ENCODE measurements at places on chromosomes 12 and 14.

DNA sequence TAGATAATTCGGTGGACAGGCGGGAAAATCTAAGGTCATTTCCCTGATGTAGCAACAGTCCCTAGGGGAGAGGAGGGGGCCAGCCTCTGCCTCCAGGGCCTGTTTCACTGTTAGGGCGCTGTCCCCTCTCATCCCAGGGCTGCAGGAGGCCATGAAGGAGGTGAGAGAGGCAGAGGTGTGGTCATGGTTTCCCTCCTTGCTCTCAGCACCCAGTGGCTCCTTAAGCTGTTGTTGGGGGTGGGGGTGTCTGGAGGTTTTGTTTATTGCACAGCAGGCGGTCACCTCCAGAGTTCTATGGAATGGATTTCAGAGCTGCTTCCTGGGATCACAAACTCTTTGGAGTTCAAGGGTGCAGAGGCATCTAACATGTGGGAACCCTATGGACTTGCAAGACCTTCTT is 212.5 kb upstream of the RTL1 start:
- DNase-seq, result no peak

DNA sequence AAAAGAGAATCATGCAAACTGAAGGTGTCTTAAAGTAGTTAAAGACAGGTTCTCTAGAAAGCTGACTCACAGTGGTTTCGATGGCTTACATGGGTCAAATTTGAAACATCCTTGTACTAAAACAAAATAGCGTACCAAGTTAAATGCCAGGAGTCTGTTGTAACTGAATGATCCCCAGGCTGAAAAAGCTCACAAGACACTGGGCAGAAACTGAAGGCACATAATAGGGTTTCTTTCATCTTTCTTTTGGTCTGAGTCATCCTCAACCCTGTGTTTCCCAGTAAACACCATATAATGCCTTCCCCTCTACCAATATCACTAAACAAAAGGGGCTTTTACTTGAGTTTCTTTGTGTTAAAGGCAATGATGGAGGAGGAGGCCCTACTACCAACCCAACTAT is 12.8 kb downstream of the ZFYVE1 start:
- DNase-seq, result no peak

- no peak for DNase-seq
Measured at GRCh38 chr14:24362241-24362960, 5.6 kb upstream of the NFATC4 start.

DNA sequence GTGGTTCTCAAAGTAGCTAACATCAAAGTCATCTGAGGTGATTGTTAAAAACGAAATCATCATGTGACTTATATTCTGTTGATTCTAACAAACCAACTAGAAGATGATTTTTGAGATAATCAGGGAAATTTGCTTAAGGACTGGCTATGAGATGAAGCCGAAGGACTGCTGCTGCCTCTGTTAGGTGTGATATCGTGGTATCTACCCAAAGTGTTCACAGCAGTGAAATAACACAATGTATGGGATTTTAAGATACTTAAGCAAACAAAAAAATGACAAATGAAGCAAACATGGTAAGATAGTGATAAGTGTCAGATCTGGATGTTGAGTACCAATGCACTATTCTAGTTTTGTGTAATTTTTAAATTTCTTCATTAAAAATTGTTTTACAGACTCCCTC is 59.1 kb downstream of the GXYLT1 start:
- DNase-seq, result no peak

DNA sequence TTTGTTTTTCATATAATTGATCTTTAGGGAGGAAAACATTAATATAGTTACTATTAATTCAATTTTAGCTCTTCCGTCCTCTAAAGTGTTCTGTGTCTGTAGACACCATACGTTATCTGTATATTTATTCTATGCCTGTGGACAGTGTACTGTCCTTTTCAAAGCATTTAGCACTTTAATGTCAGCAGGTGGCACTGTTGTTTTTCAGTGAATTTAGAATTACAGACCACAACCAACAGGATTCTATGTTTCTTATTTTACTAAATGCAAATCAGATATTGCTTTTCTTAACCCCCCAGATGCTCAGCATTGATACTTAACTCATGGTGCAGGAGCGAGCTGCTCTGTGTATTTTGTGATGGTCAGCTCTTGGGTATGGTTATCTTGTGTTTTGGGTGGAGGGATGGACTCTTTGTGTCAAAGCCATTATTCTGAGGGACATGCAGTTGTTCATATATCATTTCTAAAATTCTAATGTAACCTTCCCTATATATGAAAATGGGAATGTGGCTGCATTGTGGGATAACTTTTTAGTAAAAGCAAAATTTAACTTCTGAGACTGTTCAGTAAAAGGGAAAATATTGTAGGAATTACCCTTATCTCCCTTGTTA is 65.2 kb downstream of the PAPOLA start:
- no peak for DNase-seq

GRCh38 chr14:72839351-72839750 is 54.5 kb downstream of the DPF3 start:
- DNase-seq, result no peak

DNA sequence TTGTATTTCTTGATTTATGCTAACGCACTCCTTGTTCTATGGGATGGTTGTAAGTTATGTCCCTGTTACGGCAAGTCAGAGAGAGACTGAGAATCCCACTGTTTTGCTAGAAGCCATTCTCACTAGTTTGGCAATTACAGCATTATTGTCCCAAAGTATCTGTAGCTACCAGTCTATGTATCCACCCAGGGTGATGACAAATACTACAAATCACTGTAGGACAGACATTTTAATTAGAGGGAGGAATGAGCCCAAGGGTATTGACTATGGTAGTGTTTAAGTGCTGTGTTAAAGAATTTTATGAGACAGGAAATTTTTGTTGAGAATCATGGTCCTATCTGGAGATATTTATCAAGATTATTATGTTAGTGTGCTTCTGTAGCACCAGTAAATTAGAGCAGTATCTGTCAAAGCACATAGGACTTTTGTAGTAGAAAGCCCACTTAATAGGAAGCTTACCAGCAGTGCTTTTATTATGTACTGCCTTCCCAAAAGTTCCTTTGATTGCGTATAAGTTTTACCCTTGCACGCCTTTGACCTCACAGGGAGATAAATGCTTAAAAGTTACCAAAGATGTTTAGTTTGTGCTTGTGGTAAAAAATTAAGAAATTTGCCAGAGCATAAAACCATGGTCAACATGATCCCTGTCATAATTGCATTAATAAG is 10.7 kb downstream of the PRKCH start:
- DNase-seq, result no peak

DNA sequence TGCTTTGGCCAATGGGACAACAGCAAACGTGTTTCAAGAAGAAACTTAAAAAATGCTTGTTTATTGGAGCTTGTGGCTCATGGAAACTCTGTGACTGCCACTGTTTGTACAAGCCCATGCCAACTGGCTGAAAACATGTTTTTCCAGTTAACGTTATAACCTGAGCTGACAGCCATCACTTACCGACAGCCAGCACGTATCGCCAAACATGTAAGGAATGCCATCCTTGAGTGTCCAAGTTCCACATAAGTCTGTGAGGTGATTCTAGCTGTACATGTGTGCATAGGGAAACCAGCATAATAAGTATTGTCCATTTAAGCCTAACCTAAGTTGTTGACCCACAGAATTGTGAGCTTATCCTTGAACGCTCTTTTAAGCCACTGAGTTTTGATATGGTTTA is 596.9 kb downstream of the TRHDE start:
- no peak for DNase-seq

DNA sequence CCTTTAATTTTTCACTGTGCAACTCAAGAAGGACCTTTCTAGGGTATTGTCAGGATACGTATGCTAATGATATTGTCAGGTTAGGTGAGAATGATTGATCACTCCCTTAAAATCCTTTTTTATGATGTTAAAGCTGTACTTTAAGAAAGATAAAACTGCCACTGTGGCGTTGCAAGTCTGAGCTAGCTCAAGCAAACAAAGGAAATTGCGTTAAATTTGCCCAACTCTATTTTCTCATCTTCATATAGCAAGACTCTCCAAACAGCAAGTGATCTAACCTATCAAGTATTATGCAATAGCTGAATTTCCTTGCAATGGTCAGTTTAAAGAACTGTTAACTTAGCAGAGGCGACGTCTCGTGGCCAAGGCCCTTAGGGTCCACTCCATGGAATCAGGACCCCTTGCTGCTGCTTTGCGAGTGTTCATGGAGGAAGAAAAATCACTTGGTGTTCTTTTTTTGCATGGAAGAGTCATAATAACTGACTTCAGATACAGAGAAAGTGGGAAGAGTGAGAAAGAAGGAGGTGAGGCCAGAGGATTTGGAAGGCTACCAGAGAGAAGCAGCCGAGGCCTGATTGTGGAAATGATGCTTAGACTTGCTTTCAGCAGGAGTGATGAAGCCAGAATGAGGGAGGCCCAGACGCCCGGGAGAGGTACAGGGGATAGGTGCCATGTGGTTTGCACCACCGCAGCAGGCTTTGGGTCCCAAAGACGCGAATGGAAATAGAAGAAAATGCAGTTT is 2.5 kb downstream of the TRAF3 start:
- no peak for DNase-seq

All from activated effector memory CD4-positive, alpha-beta T cell treated with Interleukin-2 at 50 U/mL for 16 hours (primary cell).